PC-9 (cell line): ENCODE measurements at places on chromosomes 12 and 14. TPM values are rescaled to one million over a fixed set of nuclear protein-coding genes. Genes with fewer than 3 reads are reported as not detected.

Gene CLEC7A
- total RNA-seq = 5.1 and 6.1 TPM in 2 replicates

DNA sequence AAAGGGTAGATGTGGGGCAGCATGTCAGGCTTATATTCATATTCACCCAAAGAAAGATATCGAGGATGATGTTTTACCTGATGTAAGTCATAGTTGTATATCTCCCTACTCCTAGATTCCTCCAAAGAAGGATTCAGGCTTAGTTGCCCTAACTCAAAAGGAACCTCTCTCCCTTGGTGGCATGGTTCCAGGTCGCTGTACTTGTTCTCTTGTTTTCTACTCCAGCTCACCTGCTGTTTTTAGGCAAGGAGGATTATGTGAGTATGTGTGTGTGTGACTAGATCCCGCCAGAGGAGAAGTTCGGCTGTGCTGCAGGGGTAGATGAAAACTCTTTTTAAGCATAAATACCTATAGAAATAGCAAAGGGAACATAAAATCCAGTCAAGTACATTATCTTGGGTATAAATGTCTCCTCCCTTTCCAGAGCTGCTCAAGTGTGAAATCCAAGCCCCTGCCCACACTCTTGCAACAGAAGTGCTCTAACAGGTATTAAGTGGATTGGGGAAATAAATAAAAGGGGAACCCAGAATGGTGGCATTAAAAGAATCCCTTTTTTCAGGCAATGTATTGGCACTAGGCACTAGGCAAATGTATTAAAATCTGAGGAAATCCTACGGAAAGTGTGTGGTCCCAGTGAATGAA lies 375.7 kb downstream of the ZFP36L1 start:
- no peaks in the 10 kb centered on the region for H3K36me3 ChIP-seq
- no peak overlapping the region for H3K4me3 ChIP-seq
- DNase-seq = no peak
- H3K27ac ChIP-seq = no peak overlapping the region
- no peaks in the 10 kb centered on the region for H3K27me3 ChIP-seq
- H3K4me1 ChIP-seq = peaks cover 35% of the 10 kb centered on the region

- no peak overlapping the region for H3K4me3 ChIP-seq
- H3K36me3 ChIP-seq = no peaks in the 10 kb centered on the region
- no peaks in the 10 kb centered on the region for H3K27me3 ChIP-seq
These were observed 73.1 kb upstream of the GPR68 start for GRCh38 chr14:91317381-91318308.

- peak; percentile 54 for DNase-seq
- no peaks in the 10 kb centered on the region for H3K27me3 ChIP-seq
- no peak overlapping the region for H3K27ac ChIP-seq
- H3K36me3 ChIP-seq = no peaks in the 10 kb centered on the region
These were observed 8.7 kb upstream of the SPATS2 start for GRCh38 chr12:49358483-49359141.

DNA sequence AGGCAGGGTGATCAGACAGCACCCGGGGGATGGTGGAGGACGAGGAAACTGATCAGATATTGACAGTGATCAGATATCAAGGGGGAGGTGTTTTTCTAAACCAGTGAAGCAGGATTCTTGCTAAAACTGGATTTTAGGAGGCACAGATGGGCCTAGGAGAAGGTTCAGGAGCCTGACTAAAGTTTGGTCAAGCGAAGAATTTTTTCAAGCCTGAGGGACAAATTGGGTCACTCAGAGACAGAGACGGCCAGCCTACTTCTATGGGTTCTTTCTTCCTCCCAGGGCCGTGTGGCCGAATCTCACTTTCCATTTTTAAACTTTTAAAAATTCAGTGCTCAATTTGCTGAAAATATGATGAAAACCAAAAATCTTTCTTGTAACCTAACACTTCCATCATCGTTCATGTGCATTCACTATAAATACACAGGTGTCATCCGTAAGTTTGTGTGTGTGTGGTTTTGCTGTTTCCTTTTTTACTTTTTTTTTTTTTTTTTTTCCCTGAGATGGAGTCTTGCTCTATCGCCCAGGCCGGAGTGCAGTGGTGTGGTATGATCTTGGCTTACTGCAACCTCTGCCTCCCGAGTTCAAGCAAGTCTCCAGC lies 68.5 kb downstream of the RIN3 start:
- no peak overlapping the region for H3K27ac ChIP-seq
- peaks cover 16% of the 10 kb centered on the region for H3K36me3 ChIP-seq
- no peak overlapping the region for H3K4me3 ChIP-seq
- H3K4me1 ChIP-seq = peaks cover 19% of the 10 kb centered on the region; the same call in 1 of the 2 replicates
- no peak for DNase-seq
